ENCODE measurements at places on chromosomes 7 and 10. TPM values are rescaled to one million over a fixed set of nuclear protein-coding genes. Genes with fewer than 3 reads are reported as not detected.
A peak's percentile ranks its signal among the peaks of the same experiment; 100 is the strongest.

Gene ADCY1
- 4.3 TPM for total RNA-seq

GRCh38 chr10:24416248-24416647 is 207.3 kb downstream of the KIAA1217 start:
- DNase-seq, result no peak

Gene LLCFC1
- total RNA-seq, result not detected

- no peak for DNase-seq
Observed at GRCh38 chr10:12966067-12966466, 35.4 kb downstream of the CCDC3 start.

DNA sequence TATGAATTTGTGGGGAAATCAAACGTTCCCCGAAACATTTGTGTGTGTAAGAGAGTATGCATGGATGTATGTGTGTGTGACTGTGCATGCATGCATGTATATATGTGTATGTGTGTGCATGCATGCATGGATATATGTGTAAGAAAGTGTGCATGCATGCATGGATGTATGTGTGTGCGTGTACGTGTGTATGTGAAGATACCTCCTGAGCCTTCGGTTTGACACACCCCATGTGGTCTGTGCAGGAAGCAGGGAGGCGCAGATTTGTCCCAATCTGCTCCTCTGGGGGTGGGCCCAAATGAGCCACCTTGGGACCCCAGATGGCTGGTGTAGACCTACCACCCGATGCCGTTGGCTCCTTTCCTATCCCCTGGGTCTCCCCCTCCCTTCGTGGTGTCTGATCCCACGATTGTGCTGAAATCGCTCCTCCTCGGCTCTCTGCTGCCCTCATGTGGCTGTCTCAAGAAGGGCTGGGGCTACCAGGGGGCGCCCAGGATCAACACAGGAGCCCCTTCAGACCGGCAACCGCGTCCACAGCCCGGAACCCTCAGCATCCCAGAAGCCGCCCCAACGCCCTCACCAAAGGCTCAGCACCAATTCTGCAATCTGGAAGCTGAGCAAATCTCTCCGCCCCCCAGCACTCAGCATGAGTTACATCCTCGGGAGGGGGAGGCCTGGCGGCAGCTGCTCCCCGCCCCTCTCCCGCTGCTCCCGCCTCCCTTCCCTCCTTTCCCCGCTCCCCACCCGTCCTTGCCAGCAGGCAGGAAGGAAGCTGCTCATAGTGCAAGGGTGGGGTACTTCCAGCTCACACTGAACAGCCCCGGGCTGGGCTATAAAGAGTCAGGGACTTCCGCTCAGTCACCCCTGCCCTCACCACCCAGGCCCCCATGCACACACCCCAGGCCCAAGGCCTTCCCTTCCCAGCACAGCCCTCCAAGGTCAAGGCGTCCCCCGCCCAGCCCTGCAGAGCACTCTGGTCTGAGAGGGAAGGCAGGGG is 2.3 kb upstream of the NOS3 start:
- DNase-seq, result peak; percentile 76

DNA sequence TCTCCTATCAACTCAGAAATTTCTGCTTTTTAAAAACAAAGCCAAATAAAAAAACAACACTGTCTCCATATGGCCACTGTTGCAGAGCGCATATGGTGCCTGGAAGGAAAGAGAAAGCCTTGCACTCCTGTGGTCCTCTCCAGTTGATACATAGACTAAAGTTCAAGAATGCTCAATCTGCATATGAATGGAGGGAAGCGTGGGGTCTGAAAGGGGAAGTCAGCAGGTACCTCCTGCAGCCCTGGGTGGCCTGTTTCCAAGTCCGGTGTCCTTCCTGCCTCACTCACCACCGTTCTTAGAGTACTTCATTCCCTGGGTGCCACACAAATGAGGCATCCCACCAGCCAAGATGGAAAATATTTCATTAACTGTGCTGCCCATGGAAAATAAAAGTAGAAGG is 138.3 kb upstream of the PALS2 start:
- no peak for DNase-seq

- DNase-seq, result peak; percentile 10
Observed at GRCh38 chr10:47023237-47024045, 112.2 kb downstream of the PTPN20 start.

- DNase-seq, result no peak
Observed at GRCh38 chr7:31373337-31374289, 33.1 kb upstream of the NEUROD6 start.

Gene SUN3
- total RNA-seq, result not detected

GRCh38 chr7:94261067-94261466 is 133.6 kb upstream of the COL1A2 start:
- no peak for DNase-seq

Gene ITGA8
- total RNA-seq, result 1.5 TPM

Gene PROSER2
- 0.84 TPM for total RNA-seq

DNA sequence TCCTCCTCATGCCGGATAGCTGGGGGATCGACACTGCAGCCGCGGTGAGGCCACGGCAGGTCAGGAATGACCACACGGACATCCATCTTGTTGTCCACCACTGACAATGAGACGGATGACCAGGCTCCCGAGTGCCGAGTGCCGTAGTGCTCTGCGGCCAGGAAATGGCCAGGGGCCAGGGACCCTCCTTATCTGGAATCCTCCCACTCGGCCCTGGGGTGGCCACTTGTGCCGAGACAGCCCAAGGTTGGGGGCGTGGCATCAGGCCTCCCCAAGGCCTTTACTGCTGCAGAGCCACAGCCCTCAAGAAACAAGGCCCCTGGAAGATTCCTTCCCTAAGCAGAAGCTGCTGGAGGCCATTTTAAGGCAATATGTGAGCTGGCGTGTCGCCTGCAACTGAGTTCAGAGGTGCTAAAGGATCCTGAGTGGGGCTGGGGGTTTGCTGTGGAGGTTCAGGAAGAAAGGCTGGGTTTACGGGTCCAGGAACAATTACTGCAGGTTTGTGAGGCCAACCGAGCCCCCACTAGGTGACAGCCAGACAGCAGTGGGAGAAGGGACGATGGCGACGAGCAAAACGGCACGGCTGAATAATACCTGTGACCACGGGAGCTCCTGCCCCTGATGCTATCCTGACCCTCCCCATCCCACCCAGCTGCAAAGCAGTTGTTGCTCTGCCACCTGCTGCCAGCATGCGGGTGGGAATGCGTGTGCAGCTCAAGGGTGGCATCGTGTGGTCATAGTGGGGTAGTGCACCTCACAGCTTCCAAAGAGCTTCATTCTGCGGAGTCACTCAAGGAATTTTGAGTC is 31.6 kb upstream of the LEP start:
- peak; percentile 53 for DNase-seq

GRCh38 chr10:64726466-64726865 is 1205.3 kb downstream of the REEP3 start:
- no peak for DNase-seq

Gene DKK1
- total RNA-seq, result 0.62 TPM

Gene TEX47
- total RNA-seq, result not detected

Gene HMX2
- total RNA-seq, result not detected

DNA sequence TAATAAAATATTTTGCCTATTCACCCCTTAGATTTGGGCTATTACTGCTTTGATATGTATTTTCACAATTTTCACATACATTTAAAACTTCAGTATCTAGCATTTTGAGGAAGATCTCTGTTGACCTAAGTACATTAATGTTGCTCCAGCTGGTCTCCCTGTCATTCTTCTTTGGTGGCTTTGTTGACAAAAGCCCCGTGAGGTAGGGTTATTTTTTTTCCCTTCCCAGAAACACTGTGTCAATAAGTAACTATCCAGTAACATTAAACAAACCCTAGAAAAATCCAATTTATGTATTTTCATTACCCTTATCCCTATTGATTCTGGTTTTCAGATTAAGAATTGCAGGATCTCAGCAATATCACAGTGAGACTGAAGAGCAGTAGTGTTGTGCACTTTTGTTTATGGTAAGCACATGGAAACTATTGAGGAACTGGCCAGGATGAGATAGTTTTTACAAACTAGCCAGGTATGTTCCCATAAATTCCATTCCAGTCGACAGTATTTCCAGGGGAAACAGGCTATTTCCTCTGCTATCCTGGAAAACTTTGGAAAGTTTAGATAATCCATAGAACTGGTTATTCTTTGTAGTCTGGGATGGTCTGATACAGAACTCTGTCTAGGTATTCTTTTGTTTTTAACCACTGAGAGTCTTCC is 198.2 kb downstream of the PON1 start:
- no peak for DNase-seq

DNA sequence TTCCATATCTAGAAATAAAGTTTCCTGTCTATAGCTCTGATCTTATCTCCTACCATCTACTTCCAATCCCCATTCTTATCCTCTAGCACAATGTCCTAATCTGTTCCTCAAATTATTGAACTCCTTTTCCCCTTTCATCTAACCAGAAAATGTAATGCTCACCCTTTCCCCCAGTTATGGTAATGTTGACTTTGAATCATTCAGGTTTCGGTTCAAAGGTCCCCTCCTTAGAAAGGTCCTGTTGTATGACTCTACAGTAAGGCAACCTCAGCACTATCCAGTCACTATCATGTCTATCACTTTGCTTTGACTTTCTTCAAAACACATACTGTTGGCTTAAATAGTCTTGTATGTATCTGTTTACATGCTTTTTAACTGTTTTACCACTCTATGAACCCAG is 264.2 kb upstream of the PCDH15 start:
- no peak for DNase-seq

GRCh38 chr10:17122052-17122451 is 7.6 kb downstream of the CUBN start:
- no peak for DNase-seq

Gene DGKI
- 0.40 TPM for total RNA-seq

Gene TBX20
- total RNA-seq, result 141 TPM

Gene AGR2
- not detected for total RNA-seq

Gene NUDT1
- 11.3 TPM for total RNA-seq

GRCh38 chr10:52949899-52950298 is 177.3 kb upstream of the MBL2 start:
- DNase-seq, result no peak

Gene RAMP3
- total RNA-seq, result 38.8 TPM

Gene HPSE2
- total RNA-seq, result not detected

Gene PLEKHS1
- not detected for total RNA-seq

Gene PPP1R17
- not detected for total RNA-seq

Gene ERVW-1
- total RNA-seq, result 0.27 TPM

Gene TMEM248
- 34.6 TPM for total RNA-seq

All from heart left ventricle (tissue), 16 donors.